Stimulated activated CD8-positive, alpha-beta memory T cell treated with anti-CD3 and anti-CD28 coated beads, Interleukin-7, amount 100 ng/mL, for 4 hours (primary cell): ENCODE measurements at places on chromosomes 7 and 10.

GRCh38 chr7:81685270-81685868 lies 84.5 kb downstream of the HGF start:
- DNase-seq: no peak

GRCh38 chr10:86389441-86390193 lies 23.0 kb upstream of the GRID1 start:
- DNase-seq: no peak

DNA sequence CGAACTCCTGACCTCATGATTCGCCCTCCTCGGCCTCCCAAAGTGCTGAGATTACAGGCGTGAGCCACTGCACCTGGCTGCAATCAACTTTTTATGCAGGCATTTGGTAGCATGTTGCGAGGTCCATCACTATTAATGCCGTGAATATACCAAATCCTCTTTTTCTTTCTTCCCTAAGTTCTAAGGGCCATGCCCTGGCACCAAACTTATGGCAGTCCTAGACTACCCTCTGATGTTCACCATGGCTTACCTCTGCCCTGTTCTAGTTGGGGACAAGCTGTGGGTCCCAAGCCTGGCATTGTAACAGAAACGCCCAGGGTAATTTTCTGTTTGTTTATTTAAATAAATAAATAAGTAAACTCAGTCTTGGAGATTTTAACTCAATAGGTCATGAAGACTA lies 13.3 kb downstream of the PRSS2 start:
- no peak for DNase-seq

DNA sequence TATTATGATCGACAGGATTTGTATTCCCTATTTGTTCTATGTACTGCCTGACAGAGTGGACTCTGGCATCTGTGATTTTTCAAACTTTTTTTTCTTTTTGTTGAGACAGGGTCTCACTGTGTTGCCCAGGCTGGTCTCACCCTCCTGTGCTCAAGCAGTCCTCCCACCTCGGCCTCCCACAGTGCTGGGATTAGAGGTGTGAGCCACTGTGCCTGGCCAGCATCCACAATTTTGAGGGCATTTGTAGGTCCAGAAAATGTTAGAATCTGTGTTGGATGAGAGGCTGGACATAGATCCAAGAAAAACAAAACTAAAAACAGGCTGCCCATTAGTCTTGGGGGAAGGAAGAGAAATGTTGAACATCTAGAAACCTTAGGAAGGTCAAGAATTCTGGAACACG lies 34.3 kb downstream of the SGPL1 start:
- DNase-seq: no peak

GRCh38 chr7:19378345-19378714 lies 233.1 kb upstream of the FERD3L start:
- DNase-seq: no peak

GRCh38 chr7:128311013-128311412 lies 32.7 kb downstream of the RBM28 start:
- no peak for DNase-seq

DNA sequence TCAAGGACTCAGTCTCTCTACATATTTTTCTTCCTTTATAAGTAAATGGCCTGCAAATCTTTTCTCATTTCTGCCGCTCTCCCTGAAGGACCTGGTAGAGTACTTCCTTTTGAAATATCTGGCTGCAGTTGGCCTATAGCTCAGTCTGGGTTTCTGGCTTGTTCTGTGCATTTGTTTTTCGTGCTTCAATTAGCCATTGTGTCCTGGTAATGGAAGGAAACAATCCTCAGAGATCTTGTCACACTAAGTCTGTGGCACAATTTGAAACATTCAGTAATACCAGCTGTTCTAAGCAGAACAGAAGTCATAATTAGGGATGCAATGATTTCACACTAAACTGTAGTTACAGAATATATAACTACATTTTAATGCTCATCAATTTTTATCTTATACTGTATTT lies 545.0 kb downstream of the NRG3 start:
- DNase-seq: no peak
